ENCODE measurements at places on chromosomes 1 and 21.

- DNase-seq, result no peak
These were observed 216.9 kb downstream of the APP start for GRCh38 chr21:25953659-25954058.

DNA sequence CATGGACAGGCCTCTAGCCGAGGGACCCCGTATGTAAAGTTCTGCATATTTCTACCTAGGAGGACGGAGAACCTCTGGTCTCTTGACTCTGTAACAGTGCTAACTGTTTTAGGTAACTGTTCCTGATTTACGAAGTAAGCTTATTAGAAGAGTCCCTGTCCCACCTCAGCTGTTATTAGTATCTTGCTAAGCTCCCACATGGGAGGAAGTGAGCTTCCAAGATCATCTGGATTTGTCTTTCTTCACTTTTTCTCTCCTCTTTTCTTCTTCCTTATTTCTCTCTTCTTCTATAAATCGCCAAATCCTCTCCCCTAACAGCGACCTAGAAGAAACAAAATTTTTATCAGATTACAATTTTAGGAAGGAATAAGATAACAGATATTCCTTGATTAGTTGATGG lies 4.4 kb downstream of the CD53 start:
- no peak for DNase-seq

GRCh38 chr1:98792123-98792522 lies 130.6 kb downstream of the SNX7 start:
- DNase-seq, result no peak

DNA sequence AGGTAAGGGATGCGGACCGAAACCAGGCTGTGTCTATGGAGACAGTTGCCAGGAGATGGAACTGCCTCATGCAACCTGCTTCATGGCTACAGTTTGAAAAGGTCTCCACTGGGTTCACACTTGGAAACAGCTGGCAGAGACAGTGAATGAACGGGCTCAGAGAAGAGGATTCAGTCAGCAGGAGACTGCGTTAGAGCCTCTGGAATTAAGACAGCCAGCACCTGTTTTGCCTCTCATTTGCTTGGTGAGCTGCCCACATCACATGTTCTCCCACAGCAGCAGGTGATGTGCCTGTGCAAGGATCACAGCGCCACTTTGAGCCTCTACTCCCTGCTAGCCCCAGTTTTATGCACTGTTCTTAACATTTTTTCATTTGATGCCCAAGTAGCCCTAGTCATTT lies 321.0 kb downstream of the PLPP3 start:
- DNase-seq, result no peak

DNA sequence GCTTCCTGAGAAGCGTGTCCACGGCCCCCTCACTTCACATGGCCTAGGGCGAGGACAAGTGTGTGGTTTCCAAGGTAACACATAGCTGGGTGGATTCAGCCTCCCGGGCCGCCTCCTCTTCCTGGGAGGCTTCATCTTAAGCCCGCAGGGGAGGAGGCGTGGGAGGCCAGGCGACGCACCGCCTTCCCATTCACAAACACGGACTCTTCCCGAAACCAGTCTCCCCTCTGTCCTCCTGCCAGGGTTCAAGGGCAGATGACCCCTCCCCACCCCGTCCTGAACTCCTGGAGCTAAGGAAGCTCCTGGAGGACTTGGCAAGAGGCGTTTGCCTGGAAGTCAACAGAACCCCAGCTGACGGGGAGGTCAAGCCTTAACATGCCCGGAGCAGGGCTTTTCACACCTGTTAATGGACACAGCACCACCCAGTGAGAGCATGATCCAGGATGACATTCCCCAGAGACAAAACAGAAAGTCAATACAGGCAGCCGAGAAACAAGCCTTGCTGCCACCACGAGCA lies 56.7 kb downstream of the KCNN3 start:
- no peak for DNase-seq

GRCh38 chr1:163836481-163836880 lies 514.7 kb downstream of the NUF2 start:
- no peak for DNase-seq

- no peak for DNase-seq
These were observed 5.5 kb upstream of the TMEM54 start for GRCh38 chr1:32906654-32907053.

GRCh38 chr1:56439610-56440264 lies 139.6 kb downstream of the PLPP3 start:
- DNase-seq, result no peak

DNA sequence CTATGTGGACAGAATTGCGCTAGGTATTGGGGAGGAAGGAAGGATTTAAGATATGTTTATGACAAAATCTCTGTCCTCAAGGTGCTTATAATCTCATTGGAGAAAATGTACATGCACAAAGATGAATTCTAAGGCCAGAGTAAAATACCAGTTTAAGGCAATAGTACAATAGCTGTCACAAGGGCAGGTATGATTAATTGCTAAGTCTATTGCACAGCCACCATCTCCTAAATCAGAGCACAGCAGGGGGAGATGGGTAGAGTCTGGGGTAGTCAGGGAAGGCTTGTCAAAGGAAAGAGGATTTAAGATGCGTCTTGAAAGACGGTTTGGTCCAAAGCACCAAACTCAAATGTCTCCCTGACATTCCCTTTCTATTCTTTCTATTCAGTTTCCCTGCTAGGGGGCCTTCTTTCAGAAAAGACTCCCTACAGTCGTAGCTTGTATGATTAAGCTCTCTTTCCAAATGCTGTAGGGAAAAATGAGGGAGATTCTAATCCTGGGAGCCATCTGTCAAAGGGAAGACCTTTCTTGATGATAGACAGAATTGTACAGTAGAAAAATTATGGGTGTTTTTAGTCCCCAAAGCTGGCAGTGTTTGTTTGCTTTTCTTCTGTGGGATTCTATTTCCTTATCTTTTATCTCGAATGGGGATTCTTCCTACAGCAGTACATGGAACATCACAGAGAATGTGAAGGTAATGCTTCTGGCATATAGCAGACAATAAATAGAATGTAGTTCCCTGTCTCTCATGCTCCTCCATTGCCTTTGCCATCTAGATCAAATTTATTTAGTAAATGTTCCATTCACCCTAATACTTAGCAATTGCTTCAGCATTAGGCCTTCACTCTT lies 107.6 kb upstream of the NFIA start:
- DNase-seq, result no peak

DNA sequence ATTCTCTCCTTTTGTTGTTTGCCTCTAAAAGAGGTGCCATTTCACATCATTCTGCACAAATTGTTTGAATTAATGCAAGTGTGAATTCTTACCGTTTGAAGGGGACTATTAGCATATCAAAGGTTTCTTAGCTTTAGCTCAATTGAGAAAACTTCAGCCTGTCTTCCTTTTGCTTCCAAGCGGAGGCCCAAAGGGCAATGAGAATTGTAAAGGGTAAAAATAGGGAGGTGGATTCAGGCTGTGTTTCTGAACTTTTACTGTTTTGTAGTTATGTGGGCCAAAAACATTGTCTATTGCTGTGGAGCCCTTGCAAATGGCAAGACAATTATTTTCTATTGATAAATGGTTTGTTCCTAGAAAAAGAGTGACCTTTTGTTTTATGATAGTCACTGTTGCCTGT lies 3.6 kb downstream of the ADGRL2 start:
- DNase-seq, result no peak

- DNase-seq, result no peak
These were observed 60.3 kb downstream of the CDC42BPA start for GRCh38 chr1:227257964-227258363.

- DNase-seq, result no peak
These were observed 22.3 kb downstream of the ACP6 start for GRCh38 chr1:147647796-147648633.

GRCh38 chr1:115874904-115875303 lies 34.0 kb upstream of the NHLH2 start:
- DNase-seq, result no peak

- peak; percentile 42 for DNase-seq
These were observed 27.9 kb downstream of the LRRC8B start for GRCh38 chr1:89552471-89553081.

DNA sequence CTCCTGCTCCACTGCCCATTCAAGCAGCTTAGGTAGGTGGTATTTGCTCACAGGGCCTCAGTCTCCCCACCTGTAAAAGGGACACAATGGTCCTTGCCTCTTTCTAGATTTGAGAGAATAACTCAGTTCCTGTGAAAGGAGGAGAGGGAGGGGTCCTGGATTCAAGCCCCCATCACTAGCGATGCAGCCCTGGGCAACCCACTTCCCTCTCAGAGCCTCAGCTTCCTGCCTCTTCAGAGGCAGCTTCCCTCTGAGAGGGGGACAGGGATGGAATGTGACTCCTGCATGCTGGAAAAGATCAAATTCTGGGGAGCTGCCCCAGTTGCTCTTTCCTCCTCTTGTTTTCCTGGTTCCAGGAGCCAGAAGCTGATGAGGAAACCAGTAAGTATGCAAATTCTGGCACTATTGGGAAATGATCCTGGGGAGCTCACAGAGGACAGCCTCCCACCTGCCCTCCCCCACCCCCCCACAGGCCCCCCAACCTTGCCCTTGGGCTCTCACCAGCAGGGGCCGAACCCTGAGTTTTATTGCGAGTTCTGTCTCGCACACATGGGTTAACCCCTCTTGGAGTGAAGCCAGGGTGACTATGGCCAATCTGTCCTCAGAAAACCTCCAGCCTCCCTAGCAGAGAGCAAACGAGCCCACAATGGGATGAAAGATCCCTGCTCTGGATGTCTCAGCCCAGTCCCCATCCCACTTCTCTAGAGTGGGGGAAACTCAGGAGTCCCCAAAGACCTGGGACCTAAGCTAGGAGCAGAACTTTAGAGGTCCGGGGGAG lies 11.7 kb downstream of the ZC3H12A start:
- no peak for DNase-seq

GRCh38 chr1:102884238-102884637 lies 224.1 kb downstream of the COL11A1 start:
- DNase-seq, result no peak

DNA sequence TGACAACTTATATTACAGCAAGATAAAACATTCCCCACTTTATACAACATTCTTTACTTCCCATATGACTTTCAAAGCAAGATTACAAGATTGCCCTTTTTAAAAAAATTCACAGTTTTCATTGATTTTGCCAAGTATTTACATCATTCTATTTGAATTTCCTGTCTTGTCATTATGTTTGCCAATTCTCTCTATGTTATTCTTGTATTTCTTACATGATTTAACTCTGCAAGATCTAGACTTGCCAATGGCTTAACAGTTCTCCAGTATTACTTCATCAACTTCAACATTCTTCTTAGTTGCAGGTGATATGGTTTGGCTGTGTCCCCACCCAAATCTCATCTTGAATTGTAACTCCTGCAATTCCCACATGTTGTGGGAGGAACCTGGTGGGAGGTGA lies 31.6 kb downstream of the FMO4 start:
- no peak for DNase-seq

- no peak for DNase-seq
These were observed 142.1 kb downstream of the NEGR1 start for GRCh38 chr1:72140222-72140621.
